Jurkat, Clone E6-1 (cell line): ENCODE measurements at places on chromosomes 2 and 18.
A peak's percentile ranks its signal among the peaks of the same experiment; 100 is the strongest.

DNA sequence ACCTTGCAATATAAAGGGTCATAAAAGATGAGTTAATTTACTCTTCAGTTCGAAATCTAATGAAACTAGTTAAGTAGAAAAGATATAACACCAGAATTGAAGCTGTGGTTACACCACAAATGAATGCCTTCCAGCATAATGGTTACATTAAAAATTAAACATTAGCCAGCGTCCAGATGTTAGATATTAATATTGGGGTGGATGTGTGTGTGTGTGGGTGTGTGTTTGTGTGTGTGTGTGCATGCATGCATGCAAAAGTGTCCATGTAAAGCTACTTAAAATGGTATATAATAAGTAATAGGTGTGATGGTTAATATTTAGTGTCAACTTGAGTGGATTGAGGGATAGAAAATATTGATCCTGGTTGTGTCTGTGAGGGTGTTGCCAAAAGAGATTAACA lies 170.4 kb upstream of the FN1 start:
- no peak for DNase-seq

- no peak for DNase-seq
These were observed 211.7 kb downstream of the NDUFA10 start for GRCh38 chr2:239813261-239814115.

DNA sequence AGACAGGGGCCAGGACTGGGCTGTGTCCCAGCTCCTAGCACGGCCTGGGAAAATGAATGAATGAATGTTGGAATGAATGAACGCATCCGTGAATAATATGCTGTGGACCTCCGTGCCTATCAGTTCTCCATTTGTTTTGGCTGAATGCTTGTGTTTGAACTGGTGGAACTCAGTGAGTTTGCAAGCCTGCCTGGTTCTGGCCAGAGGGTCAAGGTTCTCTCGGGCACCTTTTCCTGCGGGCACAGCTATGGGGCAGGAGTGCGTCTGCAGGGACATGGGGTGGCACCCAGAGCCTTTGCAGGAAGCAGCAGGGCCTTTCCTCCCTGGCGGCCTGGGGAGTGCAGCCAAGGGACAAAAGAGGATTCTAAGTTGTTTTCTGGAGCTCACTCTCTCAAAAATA lies 17.6 kb upstream of the PDIA6 start:
- DNase-seq, result no peak

DNA sequence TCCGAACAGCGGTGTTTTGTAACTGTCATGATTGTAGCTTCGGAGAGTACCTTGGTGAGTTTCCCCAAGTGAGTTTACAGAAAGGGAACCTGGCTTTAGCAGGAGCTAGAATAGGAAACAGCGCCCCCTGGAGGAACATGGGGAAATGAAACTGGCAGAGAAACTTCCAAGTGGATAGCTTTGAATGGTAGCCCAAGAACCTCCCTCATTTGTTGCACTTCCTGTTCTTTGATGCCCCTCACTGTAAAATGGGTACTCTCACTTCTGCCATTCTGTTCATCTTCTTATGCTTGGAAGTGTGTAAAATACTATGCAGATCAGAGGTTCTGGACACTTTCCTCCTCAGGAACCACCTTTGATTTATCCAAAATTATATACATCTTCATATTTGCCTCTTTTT lies 36.2 kb downstream of the CHST10 start:
- peak; percentile 83 for DNase-seq

DNA sequence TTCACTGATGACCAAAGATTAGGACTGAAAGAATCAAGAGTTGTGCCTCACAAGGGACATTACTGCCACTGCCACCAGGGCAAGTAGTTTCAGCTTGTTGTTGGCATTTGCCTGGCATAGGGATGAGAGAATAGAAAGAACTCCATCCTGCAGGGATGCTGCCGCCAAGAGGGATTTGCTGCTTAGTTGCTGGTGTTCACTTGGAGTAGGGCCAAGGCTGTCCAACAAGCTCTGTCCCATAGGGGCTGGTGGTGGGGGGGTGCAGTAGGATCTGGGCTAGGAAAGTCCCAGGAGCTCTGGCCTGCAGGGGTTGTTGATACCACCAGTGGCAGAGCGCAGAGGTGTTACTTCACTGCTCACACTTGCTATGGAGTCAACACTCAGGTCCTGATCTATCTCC lies 84.9 kb upstream of the MGAT4A start:
- no peak for DNase-seq

GRCh38 chr18:50013363-50014138 lies 181.4 kb downstream of the MYO5B start:
- no peak for DNase-seq

DNA sequence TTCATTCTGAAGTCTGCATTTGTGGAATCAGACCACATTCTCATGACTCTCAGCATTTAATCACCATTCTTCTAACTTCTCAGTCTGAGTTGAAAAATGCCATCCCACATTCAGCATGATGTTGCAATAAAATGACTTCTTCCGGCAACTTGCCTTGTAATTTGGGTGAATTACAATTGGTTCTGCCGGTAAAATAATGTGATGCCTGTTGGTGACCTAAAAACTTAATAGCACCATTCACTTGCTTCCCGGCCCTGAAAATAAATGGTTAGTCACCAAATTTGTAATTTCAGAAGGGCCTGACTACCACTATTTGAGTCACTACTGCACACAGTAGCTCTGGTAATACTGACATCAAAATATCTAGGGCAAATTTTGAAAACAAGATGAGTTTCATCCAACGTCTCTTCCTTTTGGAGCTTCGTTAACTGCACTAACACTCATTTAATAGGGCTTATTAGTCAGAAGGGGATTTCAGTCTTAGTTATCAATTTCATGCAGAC lies 637.1 kb upstream of the CHAC2 start:
- DNase-seq, result no peak

DNA sequence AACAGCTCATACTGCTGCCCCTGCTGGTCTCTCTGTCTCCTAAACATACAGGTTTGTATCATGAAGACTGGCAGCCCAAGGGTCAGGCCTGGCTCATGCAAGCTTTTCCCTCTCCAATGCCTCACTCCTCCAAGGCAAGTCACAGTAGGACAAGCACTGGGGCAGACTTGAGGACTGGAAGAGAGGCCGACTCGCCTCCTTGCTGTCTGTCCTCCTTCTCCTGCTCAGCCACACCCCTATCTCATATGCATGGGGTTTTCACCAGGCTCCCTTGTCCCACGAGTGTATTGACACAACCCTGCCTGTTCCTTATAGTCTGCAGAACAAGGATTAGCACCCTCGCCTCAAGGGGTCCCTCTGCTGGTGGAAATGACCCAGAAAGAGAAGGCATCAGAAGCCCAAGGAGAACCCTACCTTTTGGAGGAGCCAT lies 223.7 kb downstream of the SOX11 start:
- peak; percentile 64 for DNase-seq

GRCh38 chr2:199273042-199273511 lies 184.7 kb downstream of the SATB2 start:
- no peak for DNase-seq

DNA sequence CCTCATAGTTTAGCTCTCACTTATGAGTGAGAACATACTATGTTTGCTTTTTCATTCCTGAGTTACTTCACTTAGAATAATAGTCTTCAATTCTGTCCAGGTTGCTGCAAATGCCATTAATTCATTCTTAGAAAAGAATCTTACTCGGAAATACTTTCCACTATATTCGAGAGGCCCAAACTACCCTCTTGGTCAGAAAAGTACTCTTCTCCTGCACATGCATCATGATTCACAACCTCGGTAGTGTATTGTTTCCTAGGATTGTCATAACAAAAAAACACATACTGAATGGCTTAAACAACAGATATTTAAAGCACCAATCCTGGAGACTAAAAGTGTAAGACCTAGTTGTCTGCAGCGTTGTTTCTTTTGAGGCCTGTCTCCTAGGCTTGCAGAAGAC lies 364.0 kb upstream of the SLC14A2 start:
- no peak for DNase-seq

DNA sequence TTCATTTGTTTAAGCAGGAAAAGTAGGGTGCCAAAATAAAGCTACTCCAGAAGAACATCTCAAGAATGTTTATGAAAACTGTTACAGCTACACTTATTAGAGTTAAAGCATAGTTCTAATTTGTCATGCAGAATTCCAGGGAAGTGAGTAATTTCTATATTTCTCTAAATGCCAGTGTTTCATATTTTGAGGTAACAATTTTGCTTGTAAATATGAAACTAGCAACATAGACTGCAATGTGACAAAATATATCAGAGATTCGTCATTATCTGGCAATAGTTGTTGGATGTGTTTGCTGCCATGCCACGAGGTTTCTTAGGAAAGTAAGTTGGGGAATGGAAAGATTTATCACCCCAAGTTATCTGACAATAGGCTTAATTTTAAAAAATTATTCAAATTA lies 424.1 kb upstream of the ZEB2 start:
- no peak for DNase-seq

DNA sequence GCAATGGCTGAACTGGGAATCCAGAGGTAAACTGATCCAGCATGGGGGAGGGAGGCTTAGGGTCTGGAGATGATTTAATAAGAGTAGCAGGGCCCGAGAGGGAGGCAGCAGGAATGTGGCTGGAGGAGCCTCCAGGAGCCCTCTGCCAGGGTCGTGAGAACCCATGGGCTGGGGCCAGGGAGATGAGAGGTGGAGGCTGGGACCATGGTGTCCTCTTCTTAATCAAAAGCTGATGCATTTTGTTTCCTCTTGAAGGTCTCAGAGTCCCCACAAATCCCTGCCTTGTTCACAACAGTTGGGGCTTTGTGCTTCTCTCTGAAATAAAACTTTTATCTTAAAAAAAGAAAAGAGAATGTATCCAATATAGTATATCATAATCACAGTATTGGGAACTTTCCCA lies 123.7 kb upstream of the ZNF516 start:
- no peak for DNase-seq

DNA sequence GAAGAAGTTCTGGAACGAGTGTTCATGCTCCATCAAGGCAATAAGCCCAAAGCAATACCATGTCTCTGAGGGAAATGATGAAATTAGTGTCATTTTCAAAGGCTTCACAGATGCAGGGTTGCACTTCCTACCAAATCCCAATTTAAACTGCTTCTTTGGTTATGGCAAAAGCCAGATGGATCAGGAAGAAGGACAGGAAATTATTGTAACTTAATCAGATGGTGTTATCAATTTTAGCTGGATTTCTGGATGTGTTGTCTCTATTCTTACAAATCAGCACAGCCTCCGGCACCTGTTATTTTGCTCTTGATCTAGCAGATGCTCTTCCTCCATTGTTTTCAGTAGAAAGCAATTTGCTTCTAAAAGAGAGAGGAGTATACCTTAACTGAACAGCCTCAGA lies 693.4 kb downstream of the SOCS6 start:
- no peak for DNase-seq

GRCh38 chr2:22897428-22897827 lies 487.6 kb upstream of the KLHL29 start:
- DNase-seq, result no peak

DNA sequence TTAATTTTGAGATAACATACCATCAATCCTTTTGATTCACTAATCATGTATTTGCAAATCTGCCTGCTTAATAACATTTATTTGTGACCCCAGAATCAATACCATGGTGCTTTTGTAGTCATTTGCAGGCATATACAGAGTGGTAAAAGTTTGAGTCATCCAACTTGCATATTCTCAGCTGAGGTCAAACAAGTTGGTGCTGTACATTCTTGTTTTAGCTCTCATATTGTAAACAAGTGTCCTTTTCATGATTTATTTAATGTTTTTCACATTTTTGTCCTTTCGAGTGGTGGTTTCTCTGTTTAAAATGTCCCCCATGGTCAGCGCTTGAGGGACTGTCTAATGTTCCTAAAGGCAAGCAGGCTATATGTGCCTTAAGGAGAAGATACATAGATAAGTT lies 17.5 kb downstream of the RAB27B start:
- DNase-seq, result no peak

GRCh38 chr2:171822525-171823322 lies 71.3 kb downstream of the SLC25A12 start:
- DNase-seq, result no peak

GRCh38 chr2:7801212-7801611 lies 880.6 kb upstream of the ID2 start:
- DNase-seq, result no peak

- DNase-seq, result no peak
These were observed 3.2 kb downstream of the ANKRD44 start for GRCh38 chr2:197307236-197307932.
